ENCODE measurements at places on chromosomes 5 and 9. TPM values are rescaled to one million over a fixed set of nuclear protein-coding genes. Genes with fewer than 3 reads are reported as not detected.

Gene ANKRA2
- 11.9 TPM for total RNA-seq

Gene CATSPER3
- not detected for total RNA-seq

Gene DAB2
- 76.0 TPM for total RNA-seq

Gene TYRP1
- total RNA-seq = 0.97 TPM

Gene PHF24
- not detected for total RNA-seq

Gene ANKRD18A
- total RNA-seq = under 0.01 TPM

Measured in epithelial cell of umbilical artery (primary cell).